ENCODE measurements at places on chromosomes 11 and 22.
A peak's percentile ranks its signal among the peaks of the same experiment; 100 is the strongest.

GRCh38 chr11:62182147-62182891 is 7.7 kb upstream of the SCGB1D1 start:
- no peak for DNase-seq

- no peak for DNase-seq
These were observed 54.0 kb downstream of the BDNF start for GRCh38 chr11:27646051-27646818.

GRCh38 chr22:20175597-20175900 is 24.7 kb upstream of the CCDC188 start:
- no peak for DNase-seq

GRCh38 chr11:48031602-48032001 is 51.2 kb downstream of the PTPRJ start:
- no peak for DNase-seq

DNA sequence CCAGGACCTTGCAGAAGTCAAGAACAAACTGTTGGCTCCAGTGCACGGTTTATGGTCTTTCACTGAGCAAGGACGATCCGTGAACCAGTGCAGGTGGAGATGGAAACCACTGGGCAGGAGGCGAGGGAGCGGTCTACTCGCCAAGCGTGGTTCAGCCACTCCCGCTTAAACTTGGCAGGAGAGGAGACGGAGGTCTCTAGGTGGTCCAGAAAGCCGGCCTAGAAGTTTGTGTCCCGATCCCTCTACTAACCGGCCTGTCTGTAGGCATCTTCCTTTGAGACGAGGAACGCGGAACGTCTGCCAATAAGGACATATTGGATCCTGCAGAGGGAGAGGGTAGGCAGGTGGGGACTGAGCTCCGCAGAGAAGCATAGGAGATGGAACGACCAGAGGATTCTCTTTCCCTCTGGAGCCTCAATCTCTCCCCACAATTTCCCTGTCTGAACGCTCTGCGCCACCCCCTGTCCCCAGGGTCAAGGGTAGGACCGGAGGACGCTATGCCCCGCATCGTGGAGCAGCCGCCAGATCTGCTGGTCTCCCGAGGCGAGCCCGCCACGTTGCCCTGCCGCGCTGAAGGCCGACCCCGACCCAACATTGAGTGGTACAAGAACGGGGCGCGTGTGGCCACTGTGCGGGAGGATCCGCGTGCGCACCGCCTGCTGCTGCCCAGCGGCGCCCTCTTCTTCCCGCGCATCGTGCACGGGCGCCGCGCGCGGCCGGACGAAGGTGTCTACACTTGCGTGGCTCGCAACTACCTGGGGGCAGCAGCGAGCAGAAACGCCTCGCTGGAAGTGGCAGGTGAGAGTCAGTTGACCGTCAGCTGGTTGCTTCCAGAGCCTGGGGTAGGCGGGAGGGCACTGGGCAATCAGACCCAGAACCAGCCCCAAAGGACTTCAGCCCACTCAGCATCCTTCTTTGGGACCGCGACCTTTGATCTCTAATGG is 3.4 kb downstream of the ROBO3 start:
- DNase-seq = no peak

DNA sequence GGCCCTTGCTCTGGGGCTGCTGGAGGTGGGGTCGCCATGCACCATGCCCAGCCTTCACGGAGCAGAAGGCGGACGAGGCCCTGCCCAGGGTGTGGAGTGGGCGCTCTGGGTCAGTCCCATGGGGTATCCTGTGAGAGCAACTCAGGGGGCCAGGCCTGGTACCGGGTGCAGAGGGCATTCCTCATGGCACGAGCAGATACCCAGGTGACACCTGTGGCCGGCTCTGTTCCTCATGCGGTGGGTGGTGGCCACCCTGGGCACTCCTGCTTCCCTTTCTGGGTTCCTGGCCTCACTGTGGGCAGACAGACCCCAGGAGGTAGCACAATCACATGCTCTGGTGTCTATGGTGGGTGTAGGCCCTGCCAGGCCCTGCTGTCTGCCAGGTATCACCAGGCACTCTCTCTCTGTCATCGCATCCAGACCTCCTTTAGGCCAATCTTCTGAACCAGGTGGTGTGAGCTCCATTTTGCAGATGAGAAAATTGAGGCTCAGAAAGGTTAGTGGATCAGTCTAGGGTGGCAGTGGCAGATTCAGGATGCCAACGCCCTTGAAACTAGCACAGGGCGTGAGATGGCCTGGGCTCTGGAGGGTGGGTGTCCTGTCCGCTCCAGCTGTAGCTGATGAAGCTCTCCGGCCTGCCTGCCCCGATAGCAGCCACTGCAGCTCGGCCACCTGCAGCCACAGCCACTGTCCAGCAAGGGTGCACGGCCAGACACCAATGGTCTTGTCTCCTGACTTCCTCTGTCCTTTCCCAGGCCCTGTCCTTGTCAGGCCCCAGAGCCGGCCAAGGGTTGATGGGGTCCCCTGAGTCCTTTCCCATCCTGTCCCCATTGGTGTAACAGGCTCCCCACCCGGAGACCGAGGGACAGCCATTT is 15.1 kb downstream of the DGKZ start:
- DNase-seq = no peak

DNA sequence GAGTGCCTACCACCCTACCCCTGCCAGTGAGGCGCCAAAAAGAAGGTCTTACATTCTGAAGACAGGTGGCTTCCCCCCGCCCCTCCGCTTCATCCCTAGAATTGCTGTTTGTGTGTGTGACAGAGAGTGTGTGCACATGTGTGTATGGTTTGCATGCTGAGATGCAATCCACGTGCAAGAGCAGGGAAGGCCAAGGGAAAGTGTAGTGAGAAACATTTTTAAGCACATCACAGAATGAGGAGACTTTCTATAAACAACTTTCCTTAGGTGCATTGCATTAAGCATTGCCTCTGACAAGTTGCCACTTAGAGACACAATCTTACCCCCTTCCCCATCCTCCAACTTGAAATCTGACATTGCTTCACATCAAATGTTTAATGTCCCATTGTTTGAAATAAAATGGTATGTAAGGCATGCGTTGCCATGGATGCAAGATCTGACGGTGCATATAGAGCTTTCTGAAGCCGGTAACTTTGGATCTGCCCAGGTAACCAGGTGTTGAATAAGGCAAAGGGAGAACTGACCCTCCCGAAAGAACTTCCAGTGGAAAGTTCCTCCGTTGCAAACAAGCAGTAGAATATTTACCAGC is 21.4 kb downstream of the FJX1 start:
- no peak for DNase-seq

- DNase-seq = no peak
These were observed 4.6 kb upstream of the LGALS12 start for GRCh38 chr11:63501236-63501635.

DNA sequence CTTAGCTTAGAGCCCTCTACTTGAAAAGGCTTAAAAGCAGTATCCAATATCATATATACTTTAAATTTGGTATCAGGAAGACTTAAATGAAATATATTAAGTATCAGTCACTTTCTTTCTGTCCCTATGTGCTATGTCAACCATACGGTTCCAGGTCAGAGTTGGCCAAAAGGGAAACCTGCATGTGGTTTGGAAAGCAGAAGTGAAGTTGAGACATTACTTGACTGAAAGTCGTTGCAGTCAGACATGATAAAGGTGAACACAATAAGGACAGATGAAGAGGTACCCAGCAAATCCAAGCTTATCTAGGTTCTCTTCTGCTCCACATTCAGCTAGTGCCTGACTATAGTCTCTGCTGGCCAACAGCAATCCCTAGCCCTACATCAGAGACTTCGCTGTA is 336.8 kb downstream of the KCNA4 start:
- DNase-seq = peak; percentile 2

DNA sequence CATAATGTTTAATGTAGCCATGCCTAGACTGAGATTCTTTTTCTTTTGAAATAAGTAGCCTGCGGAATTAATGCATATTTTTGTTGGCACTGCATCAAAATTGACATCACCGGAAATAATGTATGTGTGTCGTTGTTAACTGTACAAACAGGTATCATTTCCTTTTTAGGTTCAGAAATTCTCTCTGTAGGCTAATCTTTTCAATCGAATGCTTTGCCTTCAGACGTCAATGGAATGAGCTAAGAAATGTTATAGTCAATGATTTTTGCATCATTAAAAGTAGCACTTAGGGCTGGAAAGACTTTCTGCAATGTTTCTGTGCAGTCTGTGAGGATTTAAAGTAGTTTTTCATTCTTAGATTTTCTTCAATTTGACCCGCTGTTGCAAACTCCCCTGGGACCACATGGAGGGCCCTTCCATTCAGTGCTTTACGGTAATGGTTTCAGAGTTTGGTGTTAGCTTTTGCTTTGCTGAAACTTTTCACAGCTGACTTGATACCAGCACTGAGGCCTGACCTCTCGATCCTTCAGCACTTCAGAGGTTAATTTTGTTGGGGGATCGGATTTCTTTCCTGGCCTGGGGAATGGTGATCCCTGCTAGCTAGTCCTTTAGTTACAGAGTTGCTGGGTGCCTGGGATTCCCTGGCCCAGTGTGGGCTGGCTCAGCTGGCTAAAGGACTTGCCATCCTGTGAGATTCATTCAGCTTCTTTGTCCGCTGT is 137.8 kb downstream of the DBX1 start:
- DNase-seq = no peak

- DNase-seq = no peak
These were observed 17.1 kb upstream of the B3GAT1 start for GRCh38 chr11:134429106-134429505.

DNA sequence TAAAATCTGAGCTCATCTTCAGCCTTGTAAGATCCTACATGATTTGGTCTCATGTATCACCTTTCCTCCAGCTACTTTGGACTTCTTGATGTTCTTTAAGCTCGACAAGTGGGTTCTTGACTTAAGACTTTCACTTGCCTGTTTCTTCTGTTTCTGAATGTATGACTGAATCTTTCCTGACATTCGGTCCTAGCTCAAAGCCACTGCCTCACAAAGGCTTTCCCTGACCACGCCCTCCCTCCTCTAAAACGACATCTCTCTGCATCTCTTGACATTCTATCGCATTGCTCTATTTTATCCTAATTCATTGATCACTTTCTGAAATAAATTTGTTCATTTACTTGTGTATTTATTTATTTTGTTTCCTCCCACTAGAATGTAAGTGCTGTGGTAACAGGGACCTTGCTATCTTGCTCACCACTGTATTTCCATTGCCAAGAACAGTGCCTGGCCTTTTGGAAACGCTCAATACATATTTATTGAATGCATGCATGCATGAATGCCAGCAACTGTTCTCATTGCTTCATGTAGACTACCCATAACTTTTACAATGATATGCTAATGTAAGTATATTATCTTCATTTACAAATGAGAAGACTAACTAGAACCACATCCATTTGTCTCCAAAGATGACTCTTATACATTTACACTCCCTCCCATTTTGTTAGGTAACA is 43.0 kb downstream of the LMO2 start:
- no peak for DNase-seq

GRCh38 chr22:36182857-36183256 is 18.8 kb downstream of the APOL4 start:
- no peak for DNase-seq

DNA sequence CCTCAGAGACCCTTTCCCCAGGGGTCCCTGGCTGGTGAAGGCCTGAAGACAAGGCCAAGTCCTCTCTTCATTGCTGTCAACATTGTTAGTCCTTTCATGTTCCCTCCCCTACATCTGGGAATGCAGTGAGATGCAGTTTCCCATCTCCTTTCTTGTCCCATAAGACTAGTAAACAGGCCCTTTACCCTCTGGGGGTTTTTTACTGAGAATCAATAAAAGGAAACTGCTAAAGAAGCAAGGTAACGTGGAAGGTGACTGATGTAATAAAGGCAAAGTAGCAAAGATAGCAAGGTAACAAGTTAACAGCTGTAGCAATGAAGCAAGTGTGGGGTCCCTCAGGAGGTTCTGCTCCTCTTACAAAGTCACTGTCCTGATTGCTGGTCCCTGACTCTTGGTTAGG is 37.3 kb downstream of the TEAD1 start:
- no peak for DNase-seq

DNA sequence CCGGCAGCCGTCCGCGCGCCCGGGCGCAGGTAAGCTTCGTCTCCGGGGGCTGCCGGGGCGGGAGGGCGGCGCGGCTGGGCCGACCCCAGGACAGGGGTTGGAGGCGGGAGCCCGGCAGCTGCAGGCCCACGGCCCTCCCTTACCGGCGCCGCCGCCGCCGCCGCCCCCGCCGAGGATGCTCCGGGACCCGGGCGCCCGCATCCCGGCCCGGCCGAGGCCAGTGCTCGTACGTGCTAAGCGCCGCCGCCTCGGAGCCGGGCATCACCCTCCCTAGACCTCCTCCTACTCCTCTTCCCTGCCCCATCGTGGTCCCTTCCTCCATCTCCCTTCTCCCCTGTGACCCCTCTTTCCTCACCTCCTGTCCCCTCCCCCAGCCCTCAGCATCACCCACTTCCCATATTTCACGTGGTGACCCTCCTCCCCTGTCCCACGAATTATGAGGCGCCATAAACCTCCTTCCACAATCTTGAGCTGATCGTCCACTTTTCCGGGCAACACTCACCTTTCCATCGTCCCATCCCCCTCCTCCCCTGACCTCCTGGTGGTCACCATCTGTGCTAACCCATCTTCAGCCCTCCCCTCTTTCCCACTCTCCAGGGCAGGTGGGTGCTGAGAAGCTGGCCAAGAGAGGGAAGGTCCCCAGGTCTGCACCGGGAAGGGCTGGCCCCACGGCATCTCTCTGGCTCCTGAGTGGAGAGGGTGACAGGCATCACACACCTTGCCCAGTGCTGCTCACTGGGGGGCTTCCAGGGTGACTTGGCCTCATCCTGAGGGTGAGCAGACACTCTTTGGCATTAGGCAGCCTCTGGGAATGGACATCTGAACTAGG is 612 bp downstream of the ASPHD2 start:
- DNase-seq = no peak

DNA sequence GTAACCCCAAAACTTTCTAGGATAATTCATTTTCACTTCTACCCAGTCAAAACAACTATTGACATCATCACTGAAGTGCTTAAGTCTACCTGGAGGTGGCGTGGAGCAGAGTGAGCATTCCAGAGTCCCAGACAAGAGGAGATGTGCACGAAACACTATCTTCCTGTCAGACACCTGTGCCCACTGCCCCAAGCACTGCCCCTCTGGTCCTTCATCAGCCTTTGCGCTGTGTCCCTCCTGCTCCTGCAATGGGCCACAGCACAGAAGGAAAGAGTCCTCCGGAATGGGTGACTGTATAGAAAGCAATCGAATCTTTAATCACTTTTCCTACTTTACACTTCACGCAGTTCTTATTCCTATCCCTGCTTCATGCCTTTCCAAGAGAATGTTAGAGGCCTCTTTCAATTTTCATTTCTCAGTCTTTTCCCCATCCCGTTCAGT is 512 bp upstream of the GRIA4 start:
- DNase-seq = no peak

GRCh38 chr11:35524780-35525179 is 636 bp downstream of the PAMR1 start:
- no peak for DNase-seq

Data from GM12864 (cell line).